Sigmoid colon (tissue), 7 donors: ENCODE measurements at places on chromosomes 2 and 18. TPM values are rescaled to one million over a fixed set of nuclear protein-coding genes. Genes with fewer than 3 reads are reported as not detected.

The PROC gene
- not detected for total RNA-seq

DNA sequence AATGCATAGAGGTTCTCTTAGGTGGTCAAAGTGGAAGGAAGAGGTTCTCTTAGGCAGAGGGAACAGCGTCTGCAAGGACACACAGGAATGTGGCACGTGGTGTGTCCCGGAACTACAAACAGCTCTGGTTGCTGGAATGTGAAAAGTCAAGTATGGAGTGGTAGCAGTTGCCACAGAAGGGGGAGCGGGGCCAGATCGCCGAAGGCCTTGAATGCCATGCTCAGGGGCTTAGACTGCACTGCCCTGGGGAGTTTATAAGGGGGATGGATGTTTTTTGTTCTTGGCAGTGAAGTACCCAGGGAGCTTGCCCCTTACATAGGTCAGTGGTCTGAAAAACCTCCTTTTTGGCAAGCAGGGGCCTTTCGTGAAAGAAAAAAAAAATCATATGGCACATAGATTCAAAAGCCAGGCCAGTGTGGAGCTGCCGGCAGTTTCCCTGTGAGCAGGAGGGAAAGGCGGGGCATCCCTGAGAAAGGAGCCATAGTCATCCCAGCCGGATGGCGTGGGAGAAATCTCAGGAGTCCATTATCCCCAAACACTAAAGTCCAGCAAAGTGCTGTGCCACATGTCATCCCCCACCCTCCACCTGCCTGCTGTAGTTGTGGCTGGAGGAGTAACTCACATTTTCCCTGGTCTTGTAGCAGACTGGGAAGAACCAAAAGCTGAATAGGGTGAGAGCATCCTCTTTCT lies 45.4 kb downstream of the GORASP2 start:
- H3K27ac ChIP-seq, result peak overlapping the region; percentile 83
- no peaks in the 10 kb centered on the region for H3K36me3 ChIP-seq
- H3K27me3 ChIP-seq, result no peaks in the 10 kb centered on the region
- peaks cover 18% of the 10 kb centered on the region for H3K4me1 ChIP-seq
- DNase-seq, result no peak

- H3K27me3 ChIP-seq, result no peaks in the 10 kb centered on the region
- no peak for DNase-seq
- H3K4me1 ChIP-seq, result no peaks in the 10 kb centered on the region
- no peaks in the 10 kb centered on the region for H3K36me3 ChIP-seq
These were observed 71.6 kb downstream of the GNAL start for GRCh38 chr18:11760498-11761167.

DNA sequence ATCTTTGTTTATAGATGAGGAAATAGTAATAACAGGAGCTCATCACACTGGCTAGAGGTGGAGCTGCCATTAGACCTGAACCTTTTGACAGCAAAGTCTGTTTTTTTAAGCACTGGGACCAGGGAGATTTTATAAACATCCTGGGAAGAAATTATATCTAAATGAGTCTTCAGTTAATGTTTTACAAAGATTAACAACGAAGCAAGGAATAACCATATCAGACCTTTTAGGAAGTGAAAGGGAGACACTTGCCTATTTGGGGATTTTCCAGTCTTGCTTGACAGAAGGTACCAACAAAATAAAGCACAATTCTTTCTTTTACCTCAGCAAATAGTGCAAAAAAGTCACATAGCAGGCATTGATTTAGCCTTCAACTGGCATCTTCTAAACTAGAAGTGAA lies 777.0 kb downstream of the CPS1 start:
- no peak overlapping the region for H3K4me3 ChIP-seq
- no peaks in the 10 kb centered on the region for H3K27me3 ChIP-seq
- no peak overlapping the region for H3K27ac ChIP-seq
- no peaks in the 10 kb centered on the region for H3K4me1 ChIP-seq
- no peak for DNase-seq
